ENCODE measurements at places on chromosomes 2 and 18. TPM values are rescaled to one million over a fixed set of nuclear protein-coding genes. Genes with fewer than 3 reads are reported as not detected.

Gene SERPINB3
- not detected for total RNA-seq

Gene IL1RN
- total RNA-seq, result not detected

Gene CELF4
- total RNA-seq, result not detected

Gene UPP2
- total RNA-seq, result 0.13 TPM

Gene SAG
- not detected for total RNA-seq

Gene DSEL
- total RNA-seq, result 49.8 TPM

Gene SPC25
- 3.7 TPM for total RNA-seq

Gene SCN9A
- total RNA-seq, result not detected

Gene PPP1R7
- total RNA-seq, result 68.3 TPM

Gene RIT2
- not detected for total RNA-seq

Gene MREG
- total RNA-seq, result 6.0 TPM

Gene CYP27C1
- 2.4 TPM for total RNA-seq

Gene FAM161A
- 2.3 TPM for total RNA-seq

Gene CCDC121
- total RNA-seq, result 2.3 TPM

Gene CNGA3
- total RNA-seq, result 0.43 TPM

Gene RPRD1A
- total RNA-seq, result 48.1 TPM

Gene PTPRN
- total RNA-seq, result 0.13 TPM

Gene DAW1
- 0.13 TPM for total RNA-seq

Gene CFAP221
- total RNA-seq, result 12.2 TPM

Gene TUBB6
- total RNA-seq, result 254 TPM

Gene KATNAL2
- total RNA-seq, result 5.9 TPM

Gene TRIB2
- total RNA-seq, result 22.6 TPM

Gene RESP18
- not detected for total RNA-seq

Gene KLHL14
- not detected for total RNA-seq

Gene MEP1B
- not detected for total RNA-seq

Gene PSD4
- total RNA-seq, result 4.2 TPM

Gene LIMS3
- total RNA-seq, result 2.1 TPM

Gene ANTXR1
- 403 TPM for total RNA-seq

Gene CD226
- total RNA-seq, result 0.32 TPM

Gene PRSS56
- not detected for total RNA-seq

Gene CAVIN2
- total RNA-seq, result 1.4 TPM

Gene SGPP2
- not detected for total RNA-seq

Gene GAREM2
- 2.7 TPM for total RNA-seq

Gene NAT8
- total RNA-seq, result not detected

Gene TEX44
- not detected for total RNA-seq

Gene GPR45
- not detected for total RNA-seq

Gene TXNDC2
- not detected for total RNA-seq

Gene MYO1B
- total RNA-seq, result 245 TPM

Gene IRS1
- total RNA-seq, result 31.0 TPM

Gene TUBB8B
- total RNA-seq, result not detected

Gene IL36B
- total RNA-seq, result not detected

Gene CAPN14
- 0.13 TPM for total RNA-seq

Gene SLC30A3
- not detected for total RNA-seq

Gene GALR1
- not detected for total RNA-seq

Gene ADD2
- under 0.01 TPM for total RNA-seq

Gene MSH2
- 18.7 TPM for total RNA-seq

Gene FER1L5
- 0.54 TPM for total RNA-seq

Gene ZDBF2
- 20.9 TPM for total RNA-seq
